ENCODE measurements at places on chromosomes 4 and X. TPM values are rescaled to one million over a fixed set of nuclear protein-coding genes. Genes with fewer than 3 reads are reported as not detected.

Gene MYL5
- total RNA-seq, result 24.6 TPM

DNA sequence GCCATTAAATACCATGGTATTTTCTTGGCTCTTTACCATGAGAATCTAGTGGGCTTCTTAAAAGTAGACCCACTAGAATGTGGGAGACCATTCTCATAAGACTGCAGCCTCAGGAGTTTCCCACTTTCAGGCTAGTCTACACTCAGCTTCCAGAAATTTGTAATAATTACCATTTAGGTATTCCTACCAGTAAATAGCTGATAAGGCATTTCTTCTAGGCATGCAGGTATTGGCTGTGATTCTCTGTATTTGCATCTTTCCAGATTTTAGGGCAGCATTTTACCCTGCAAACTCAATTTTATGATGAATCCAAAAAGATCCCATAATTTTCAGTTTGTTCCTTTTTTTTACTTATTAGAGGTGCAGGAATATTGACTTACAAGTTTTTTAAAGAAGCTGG, 496.6 kb downstream of the TRAM1L1 start:
- ATAC-seq, result no peak

Gene COL4A6
- 1.5 TPM for total RNA-seq

DNA sequence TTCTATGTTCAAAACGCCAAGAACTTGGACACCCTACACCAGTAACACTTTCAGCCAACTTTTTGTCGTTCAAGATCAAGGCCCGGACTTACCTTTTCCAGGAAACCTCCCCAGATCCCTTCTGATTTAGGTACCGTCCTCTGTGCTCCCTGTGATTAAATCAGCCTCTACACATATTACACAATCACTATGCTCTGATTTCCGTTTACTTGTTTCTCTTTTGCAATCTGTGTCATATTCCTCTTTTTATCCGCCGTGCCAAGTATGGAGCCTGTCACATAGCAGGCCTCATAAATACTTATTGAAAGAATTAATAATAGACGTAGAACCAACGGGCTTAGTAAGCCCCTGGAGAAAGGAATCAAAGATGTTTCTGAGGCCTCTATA, 722 bp upstream of the TMEM33 start:
- no peak for ATAC-seq

Gene CXCL8
- total RNA-seq, result not detected

GRCh38 chr4:84483688-84484087, 15.4 kb downstream of the NKX6-1 start:
- ATAC-seq, result no peak

- ATAC-seq, result no peak
Observed at GRCh38 chrX:50103176-50103575, 97.6 kb downstream of the AKAP4 start.

Gene TMEM31
- total RNA-seq, result 0.50 TPM

Gene TCP11X2
- total RNA-seq, result not detected

Gene ADH4
- not detected for total RNA-seq

DNA sequence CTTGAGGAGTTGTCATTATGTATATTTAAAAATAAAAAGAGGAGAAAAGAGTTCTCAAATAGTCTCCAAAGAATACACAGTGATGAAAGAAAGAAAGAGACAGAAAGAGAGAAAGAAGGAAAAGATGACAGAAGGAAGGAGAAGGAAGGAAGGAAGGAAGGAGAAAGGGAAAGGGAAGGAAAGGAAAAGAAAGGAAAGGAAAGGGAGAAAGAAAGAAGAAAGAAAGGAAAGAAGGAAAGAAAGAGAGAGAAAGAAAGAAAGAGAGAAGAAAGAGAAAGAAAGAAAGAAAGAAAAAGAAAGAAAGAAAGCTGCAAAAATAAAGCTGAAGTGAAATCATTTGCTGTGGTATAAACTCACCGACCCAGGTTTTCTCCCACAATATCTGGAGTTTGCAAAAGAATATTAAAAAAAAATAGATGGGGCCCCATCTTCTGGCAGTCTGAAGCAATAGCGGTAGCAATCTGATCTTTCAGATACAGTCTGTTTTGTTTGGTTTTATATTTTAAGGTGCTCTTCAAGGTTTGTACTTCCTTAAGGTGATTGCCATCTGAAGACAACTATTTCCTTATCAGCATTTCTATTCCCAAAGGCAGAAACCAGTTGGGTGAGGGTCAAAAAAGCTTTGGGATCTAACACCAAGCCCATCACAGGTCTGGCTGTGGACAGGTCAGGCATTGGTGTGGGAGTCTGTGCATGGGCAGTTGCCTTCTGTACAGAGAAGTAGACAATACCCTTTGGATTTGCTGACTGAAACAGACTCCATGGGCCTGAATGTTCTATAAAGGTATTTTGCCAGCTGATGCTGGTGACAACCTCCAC, 160.4 kb downstream of the CPEB2 start:
- peak; percentile 72 for ATAC-seq

GRCh38 chr4:182074810-182075209, 168.4 kb upstream of the TENM3 start:
- ATAC-seq, result no peak

Gene SPIN4
- total RNA-seq, result 7.3 TPM

- ATAC-seq, result no peak
Observed at GRCh38 chr4:174702979-174703478, 126.0 kb downstream of the GLRA3 start.

GRCh38 chrX:40543661-40544328, 37.0 kb upstream of the ATP6AP2 start:
- ATAC-seq, result peak; percentile 56

DNA sequence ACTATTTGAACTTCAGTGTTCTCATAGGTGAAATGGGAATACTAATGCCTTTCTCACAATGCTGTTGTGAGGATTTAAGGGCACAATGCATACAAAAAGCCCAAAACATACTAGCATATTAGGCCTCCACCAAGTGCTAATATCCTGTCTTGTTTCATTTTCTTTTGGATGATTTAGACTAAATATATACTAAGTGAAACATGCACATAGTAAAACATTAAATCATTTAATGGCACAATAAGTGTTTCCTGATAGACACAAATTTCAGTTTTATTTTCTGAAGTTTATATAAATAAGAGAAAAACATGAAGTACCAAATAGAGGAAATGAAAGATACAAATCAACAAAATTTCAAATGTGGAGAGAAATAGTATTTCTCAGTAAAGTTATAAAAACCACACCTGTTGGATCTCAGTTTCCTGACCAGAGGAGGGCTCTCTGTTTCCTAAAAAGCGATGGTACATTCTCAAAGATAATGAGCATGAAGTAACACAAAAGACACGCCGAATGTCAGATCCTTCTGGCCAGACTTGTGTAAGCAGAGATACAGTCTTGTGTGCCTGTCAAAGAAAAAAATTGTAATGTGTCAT, 25.1 kb downstream of the DDX60 start:
- no peak for ATAC-seq

DNA sequence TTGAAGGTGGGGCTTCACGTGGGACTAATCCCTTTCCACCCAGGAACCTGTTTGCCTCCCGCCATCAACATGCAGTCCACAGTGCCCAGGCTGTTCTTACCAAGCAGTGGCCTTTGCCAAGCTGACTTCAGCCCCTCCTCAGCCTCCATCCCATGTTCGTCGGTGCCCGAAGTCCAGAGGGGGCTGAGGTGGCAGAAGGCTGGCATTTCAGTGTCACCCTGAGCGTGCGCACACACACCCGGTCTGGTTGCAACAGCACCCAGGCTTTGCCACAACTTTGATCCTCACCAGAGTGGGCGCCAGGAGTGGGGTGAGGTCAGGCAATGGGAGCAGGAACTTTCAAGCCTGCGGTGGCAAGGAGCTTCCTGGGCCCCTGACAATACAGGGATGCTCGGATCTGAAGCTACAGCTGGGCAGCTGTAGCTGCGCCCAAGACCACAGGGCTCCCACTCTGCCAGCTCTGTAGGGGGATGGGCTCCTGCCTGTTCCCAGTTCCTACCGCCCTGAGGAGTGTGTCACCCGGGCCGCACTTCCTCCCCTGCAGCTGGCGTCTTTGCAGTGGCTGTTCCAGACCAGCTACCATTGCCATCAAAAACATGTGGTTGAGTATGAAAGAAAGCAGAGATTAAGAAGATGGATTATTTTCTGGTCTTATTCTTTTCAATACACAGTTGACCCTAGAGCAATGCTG, 428.0 kb downstream of the EPHA5 start:
- no peak for ATAC-seq

DNA sequence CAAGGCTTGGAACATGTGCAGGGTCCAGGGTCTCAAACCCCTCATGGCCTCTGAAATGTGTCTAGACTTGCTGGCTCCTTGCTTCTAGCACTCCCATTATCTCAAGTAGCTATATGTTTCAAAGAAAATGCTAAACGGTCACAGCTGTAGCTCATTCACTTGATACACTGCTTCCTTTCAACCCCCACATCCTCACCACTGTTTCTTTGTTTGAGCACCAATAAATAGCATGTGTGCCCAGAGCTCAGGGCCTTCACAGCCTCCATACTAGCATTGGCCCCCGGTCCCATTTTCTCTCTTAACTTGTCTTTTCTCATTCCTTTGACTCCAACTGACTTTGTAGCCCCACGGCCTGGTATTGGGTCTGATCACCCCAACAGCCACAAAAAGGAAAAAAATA, 801.8 kb downstream of the STIM2 start:
- ATAC-seq, result no peak

Gene HERC3
- 7.3 TPM for total RNA-seq

GRCh38 chrX:153726286-153727122, 1.8 kb downstream of the ABCD1 start:
- peak; percentile 10 for ATAC-seq

GRCh38 chrX:154321594-154321993, 26.0 kb downstream of the TKTL1 start:
- no peak for ATAC-seq

- ATAC-seq, result no peak
Observed at GRCh38 chrX:136589966-136590365, 58.0 kb downstream of the VGLL1 start.

GRCh38 chrX:150907474-150907873, 9.0 kb upstream of the CD99L2 start:
- no peak for ATAC-seq

DNA sequence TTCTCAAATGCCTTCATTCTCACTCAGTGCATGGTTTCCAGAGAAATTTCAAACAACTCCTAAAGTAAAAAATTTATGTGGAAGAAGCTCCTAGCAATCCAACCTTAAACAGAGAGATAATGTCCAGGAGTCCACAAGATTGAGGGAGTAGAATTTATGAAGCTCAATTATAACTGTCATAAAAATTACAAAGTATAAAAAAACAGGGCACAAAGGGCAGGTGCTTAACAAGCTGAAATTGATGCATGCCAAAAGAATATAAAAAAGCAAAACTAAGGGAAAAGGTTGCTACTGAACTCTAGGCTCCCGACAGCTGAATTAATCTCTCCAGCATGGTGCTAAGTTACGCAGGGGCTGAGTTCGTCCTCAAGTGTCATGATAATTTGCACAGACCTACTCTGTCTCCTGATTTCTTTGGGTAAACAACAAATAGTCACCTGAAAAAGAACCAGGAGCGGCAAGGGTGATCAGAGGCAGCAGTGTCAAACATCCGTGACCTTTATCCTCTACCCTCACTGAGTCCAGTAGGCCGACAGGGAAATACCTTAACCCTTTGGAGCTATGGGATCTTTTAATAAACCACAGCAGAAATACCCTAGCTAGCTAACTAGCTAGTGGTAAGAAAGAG, 47.2 kb upstream of the RELL1 start:
- ATAC-seq, result no peak

Gene NSG1
- 168 TPM for total RNA-seq

Gene MTCP1
- total RNA-seq, result 21.7 TPM

GRCh38 chrX:45164021-45164621, 36.6 kb downstream of the DIPK2B start:
- ATAC-seq, result no peak

GRCh38 chr4:119942806-119943205, 123.8 kb downstream of the MAD2L1 start:
- no peak for ATAC-seq

Measured in motor neuron (in vitro differentiated cells).